Kidney (tissue), 22 donors: ENCODE measurements at places on chromosomes 5 and 9. TPM values are rescaled to one million over a fixed set of nuclear protein-coding genes. Genes with fewer than 3 reads are reported as not detected.

WDR41 gene
- 16.0 TPM for polyA plus RNA-seq

- DNase-seq = no peak
Observed at GRCh38 chr5:173319646-173320045, 8.6 kb downstream of the STC2 start.

- DNase-seq = peak; percentile 80
Observed at GRCh38 chr9:33170464-33171415, 3.6 kb upstream of the B4GALT1 start.

- DNase-seq = no peak
Observed at GRCh38 chr9:2802494-2802921, 41.4 kb downstream of the PUM3 start.

- DNase-seq = no peak
Observed at GRCh38 chr5:17228821-17229291, 11.4 kb downstream of the BASP1 start.

GPR151 gene
- polyA plus RNA-seq = not detected

- no peak for DNase-seq
Observed at GRCh38 chr9:93129286-93129685, 4.8 kb downstream of the NINJ1 start.

LCN6 gene
- not detected for polyA plus RNA-seq

PCDHGC4 gene
- not detected for polyA plus RNA-seq

DNA sequence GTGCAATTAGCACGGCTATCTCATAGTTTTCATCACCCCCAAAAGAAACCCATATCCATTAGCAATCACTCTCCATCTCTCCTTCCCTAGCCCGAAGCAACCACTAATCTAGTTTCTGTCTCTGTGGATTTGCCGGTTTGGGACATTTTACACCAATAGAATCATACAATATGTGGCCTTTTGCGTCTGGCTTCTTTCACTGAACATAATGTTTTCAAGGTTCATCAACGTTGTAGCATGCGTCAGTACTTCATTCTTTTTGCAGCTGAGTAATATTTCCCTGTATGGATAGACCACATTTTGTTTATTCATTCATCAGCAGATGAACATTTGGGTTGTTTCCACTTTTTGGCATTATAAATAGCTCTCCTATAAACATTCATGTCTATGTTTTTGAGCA, 75.4 kb upstream of the TBC1D2 start:
- DNase-seq = no peak

C8G gene
- polyA plus RNA-seq = 2.1 TPM

DNA sequence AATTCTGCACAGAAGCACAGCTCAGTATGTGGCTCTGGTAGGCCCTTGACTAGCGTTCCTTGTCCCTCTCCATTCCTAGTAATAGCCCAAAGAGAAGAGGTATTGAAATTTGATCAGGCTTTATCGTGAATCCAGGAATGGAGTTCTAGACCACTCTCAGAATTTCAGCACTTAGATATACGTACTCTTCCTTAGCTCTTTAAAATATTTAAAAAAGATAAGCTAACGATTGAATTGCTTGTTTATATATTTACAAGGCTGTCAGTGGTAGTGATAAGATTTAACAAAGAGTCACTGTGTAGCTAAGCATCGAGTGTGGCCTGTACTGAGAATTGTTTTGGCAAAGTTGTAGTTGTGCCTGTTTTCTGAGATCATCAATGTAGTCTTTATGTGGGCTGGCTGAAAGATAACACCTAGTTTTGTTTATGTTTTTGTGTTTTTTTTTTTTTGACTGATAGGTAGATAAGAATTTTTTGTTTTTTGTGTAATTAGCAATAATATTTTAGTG, 2.5 kb downstream of the KIAA1958 start:
- peak; percentile 35 for DNase-seq

- no peak for DNase-seq
Observed at GRCh38 chr9:107345327-107345726, 62.2 kb downstream of the RAD23B start.

- DNase-seq = no peak
Observed at GRCh38 chr5:169631360-169631759, 5.7 kb upstream of the DOCK2 start.

- DNase-seq = no peak
Observed at GRCh38 chr5:181243018-181243563, 615 bp downstream of the RACK1 start.

DNA sequence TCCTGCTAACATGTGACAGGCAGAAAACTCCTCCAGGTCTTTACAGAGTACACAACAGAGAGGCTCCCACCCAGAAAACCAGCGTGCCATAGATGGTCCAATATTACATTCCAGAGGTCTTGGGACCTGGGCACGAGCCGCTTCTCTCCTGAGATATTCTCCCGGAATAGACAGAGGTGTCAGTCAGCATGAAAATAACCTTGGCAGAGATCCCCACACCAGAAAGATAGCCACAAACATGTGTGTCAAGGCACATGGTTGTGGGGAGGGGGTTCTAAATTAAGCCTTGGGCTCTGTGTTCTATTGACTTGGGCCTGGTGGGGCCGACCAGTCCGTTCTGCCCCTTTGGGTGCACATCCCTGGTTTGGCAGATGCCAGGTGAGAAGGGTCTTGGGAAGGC, 78.4 kb downstream of the BOD1 start:
- DNase-seq = no peak

GRCh38 chr9:122097679-122098315, 4.7 kb upstream of the TTLL11 start:
- no peak for DNase-seq

CAVIN4 gene
- polyA plus RNA-seq = 0.24 TPM

- DNase-seq = peak; percentile 22
Observed at GRCh38 chr5:173786286-173787187, 101.6 kb upstream of the CPEB4 start.

CDC37L1 gene
- 16.9 TPM for polyA plus RNA-seq

- no peak for DNase-seq
Observed at GRCh38 chr5:65290677-65291076, 191.0 kb downstream of the ADAMTS6 start.

DNA sequence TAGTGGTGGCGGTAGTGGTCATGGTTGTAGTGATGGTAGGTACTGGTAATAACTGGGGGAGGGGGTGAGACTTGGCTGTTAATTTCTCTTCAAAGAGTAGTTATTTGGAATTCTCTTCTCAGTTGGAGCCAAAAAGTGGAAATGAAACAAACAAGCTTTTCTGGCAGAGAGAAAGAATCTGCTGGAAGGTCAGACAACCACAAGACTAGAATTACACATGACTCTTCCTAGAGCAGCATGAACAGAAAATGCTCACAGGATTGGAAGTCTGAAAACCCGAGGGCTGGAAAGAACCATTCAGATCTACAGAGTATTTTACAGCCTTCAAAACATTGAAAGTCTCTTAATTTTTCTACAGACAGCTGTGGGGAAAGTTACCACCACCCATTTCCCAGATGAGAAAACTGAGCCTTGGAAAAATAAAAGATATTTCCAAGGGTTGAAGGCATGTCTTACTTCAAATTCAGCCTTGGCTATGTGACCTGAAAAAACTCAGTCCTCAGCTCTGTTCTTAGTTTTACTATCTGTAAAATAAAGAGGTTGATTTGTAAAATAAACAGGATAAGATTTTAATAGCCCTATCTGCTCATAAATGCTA, 42.9 kb upstream of the TRIM32 start:
- DNase-seq = no peak

CHSY3 gene
- polyA plus RNA-seq = 0.13 TPM

TMEM252 gene
- polyA plus RNA-seq = 3.4 TPM

PAPPA gene
- 4.2 TPM for polyA plus RNA-seq

GRCh38 chr5:151384106-151384505, 36.7 kb upstream of the SLC36A2 start:
- no peak for DNase-seq

DNA sequence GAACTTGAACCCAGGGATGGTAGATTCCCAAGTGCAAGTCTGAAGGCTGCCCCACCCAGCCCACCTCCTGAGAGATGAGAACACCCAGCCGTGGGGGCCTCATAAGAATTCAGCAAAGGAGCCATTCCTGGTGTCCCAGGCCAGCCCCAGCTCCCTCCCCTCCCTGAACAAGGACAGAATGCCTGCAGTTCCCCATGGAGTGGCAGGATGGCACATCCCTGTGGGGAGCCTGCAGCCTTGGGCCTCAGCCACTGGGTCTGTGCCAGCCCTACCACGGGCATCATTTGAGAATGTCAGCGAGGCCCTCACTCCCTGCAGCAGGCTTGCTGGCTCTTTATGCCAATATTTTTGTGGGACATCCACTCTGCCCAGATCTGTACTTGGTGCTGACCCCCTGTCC, 36.2 kb upstream of the RAPGEF1 start:
- DNase-seq = peak; percentile 35

DNA sequence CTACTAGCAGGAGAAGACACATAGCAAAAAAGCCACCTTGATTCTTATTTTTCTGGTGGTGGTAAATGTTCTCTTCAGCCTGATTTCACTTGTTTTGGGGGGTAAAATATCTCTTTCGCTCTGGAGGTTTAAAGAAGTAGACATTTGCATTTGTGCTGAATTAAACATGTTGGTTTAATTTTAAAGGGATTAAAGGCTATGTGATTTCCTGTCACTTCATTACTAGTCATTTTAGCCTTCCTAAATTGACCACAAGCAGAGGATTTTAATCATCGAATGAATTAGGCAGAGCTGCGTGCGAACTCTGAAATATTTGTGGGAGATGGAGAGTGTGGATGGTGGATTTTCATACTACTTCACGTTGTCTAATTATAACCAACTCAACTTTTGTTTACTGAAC, 4.8 kb downstream of the RASGRF2 start:
- DNase-seq = no peak

GRCh38 chr5:75856056-75856455, 138.8 kb upstream of the POC5 start:
- DNase-seq = no peak
